Right hindlimb (tissue), 1 donor: ENCODE measurements at places on chromosomes 5 and 9.

GRCh38 chr9:69460012-69460411 is 135.0 kb downstream of the ENTREP1 start:
- DNase-seq = no peak

- no peak for DNase-seq
These were observed 65.1 kb upstream of the KLF4 start for GRCh38 chr9:107554636-107555035.

DNA sequence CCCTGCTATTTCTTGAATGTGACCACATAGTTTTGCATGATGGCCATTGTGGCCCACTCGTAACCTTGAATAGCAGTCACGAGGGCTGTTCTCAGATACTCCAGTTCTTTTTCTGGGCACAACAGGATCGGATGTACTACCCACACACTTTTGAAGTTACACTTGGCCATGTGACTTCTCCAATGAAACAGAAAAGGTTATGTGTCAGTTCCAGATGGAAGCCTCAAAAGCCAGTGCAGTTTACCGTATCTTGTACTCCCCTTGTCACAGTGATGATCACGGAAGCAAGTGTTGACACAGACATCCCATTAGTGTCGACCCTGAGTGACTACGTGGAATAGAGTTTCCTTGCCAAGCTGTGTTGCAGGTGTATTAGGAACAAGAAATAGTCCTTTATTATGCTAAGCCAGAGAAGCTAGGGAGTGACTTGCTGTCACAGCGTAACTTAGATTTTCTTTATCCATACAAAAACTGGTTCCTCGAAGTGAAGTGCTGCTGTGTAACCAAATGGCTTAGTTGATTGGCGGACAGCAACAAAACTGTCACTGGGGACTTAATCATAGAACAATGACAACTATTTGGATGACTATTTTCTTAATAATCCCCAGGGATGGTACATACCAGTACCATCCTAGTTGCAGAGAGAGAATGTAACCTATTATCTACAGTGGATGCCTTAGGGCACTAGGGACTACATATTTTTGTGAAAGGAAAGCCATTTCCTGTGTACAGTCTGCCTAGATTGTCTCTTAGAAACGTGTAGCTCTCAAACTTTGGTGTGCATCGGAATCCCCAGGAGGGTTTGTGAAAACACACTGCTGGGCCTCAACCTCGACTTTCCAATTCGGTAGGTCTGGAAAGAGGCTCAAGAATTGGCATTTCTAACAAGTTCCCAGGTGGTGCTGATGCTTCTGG is 90.1 kb upstream of the DMRT1 start:
- no peak for DNase-seq

GRCh38 chr5:53642061-53642460 is 81.6 kb downstream of the NDUFS4 start:
- DNase-seq = no peak

- DNase-seq = no peak
These were observed 112.9 kb downstream of the DAB2IP start for GRCh38 chr9:121764371-121764730.

DNA sequence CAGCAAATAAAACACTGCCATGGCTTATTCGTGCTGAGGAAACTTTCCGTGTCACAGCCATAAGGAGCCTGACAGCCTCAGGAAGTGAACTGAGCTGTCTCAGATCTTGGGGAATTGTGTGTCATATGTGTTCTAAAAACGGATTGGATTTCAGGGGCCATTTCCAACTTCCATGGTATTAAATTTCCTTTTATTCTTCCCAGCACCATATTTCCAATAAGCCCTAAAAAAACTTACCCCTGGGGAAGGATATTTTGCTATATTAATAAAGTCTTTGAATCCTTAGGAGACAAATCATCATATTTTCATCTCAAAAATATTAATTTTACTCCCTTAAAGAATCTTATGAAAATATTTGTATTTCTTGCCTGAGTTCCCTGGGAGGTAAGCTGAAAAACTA is 93.9 kb downstream of the LHFPL2 start:
- no peak for DNase-seq

DNA sequence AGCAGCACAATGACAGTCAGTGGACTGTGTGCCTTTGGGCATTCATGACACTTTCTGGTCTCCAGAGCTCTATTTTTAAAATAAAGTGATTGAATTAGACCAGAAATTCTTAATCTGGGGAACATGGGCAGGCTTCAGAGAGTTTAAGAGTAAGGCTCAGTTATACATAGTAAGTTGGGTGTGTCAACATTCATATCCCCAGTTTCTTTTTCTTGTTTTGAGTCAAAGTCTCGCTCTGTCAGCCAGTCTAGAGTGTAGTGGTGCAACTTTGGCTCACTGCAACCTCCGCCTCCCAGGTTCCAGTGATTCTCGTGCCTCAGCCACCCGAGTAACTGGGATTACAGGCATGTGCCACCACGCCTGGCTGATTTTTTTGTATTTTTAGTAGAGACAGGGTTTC is 13.7 kb upstream of the KIF4B start:
- DNase-seq = no peak

- DNase-seq = no peak
These were observed 136.0 kb upstream of the NREP start for GRCh38 chr5:111892949-111893348.

- DNase-seq = no peak
These were observed 72.3 kb upstream of the RAD23B start for GRCh38 chr9:107210775-107211174.

DNA sequence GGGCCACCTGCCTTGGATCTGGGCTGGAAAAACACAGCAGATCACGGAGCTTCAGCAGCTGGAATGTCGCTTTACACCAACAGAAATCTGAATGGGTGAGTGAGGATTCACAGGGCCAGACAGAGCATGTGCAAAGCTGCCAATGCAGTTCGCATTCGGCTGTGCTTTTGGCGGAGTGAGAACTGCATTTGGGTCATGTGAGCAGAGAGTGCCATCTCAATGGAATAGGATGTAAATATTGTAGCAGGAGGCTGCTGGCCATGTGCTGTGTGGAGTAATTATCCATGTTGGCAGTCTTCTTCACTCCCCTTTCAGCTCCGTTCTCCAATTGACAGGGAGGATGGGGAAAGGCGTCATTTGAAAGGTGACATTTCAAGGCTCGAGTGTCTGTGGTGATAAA is at the start of gene ANKRD55:
TSS of gene ANKRD55 (minus strand) at position 101 of the 400 bp plus-strand sequence. CDS start 417 bp downstream, outside the sequence.
- DNase-seq = peak; percentile 39

DNA sequence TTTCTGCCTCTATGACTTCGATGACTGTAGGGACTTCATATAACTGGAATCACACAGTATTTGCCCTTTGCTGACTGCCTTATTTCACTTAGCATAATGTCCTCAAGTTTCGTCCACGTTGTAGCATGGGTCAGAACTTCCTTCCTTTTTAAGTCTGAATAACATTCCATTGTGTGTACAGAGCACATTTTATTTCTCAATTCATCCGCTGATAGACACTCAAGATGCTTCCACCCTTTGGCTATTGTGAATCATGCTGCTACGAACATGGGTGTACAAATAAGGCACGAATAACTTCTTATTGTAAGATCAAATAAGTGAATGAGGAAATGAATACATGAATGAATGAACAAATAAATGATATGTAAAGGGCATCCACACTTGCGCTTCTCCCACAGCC is 13.0 kb downstream of the BARX1 start:
- no peak for DNase-seq

DNA sequence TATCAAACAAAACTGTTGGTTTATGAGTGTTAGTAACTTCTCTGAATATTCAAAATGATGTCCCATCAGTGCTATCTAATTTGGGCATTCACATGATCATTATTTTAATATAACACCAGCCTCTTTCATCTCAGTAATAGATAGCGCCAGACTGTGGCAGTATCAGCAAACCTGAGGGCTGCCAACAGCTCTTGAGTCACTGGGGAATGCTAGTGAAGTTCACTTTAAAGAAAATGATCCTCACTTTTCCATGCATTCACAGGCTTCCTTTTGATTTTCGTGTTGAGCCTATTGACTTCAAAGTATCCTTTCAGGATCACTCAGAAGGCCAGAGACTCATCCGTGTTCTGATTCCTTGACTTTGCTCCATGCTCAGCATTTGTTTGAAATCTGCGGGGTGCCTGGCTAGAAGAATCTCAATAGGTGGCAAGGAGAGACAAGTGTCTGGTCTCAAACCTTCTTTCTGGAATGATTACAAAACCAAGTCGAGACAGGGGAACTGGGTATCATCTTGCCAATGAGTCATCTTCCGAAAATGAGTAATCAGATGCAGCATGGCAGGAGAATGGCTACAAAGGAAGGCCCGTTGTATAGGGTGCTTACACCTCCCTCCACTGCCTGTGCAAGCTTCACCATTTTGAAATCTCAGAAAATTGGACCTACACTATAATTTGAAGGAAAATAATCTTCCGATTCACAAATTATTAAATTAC is 509.1 kb downstream of the RASEF start:
- no peak for DNase-seq

GRCh38 chr9:130892477-130893304 is 3.9 kb downstream of the QRFP start:
- no peak for DNase-seq

DNA sequence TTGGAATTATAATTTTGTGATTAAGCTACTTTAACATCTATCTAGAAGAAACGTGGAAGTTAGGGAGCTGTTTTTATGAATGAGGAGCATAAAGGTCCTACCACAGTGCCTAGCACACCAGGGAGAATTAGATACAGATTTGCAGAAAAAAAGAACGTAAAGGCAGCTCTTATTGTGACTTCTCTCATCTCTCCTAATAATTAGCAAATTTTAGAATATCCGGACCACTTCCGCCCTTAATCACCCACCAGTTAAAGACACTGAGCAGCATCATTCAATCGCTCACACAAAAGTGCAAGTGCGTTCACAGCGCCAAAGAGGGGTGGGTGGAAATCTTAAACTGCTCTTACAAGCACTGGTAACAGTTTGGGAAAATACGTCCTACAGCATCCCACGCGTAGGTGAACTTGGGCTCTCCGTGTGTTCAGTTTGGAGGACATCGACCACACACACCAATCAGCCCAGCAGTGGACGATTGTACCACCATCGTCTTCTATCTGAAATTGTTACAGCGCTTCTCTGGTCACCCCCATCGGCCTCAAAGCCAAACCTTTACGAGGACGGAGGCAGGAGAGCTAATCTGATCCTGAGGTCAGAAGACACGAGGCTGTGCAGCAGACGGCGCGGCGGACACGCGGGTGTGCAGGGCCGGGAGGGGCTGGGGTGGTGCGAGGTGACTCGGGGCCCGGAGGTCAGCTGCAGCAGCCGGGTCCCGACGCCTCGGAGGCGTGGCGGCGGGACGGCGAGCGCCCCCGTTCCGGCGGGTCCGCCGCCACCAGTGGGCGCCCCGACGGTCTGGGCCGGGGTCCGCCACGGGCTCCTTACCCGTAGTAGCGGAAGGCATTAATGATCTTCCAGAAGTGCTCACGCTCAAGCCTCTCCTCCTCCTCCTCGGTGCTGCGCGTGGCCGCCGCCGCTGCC is 646 bp downstream of the CARNMT1 start:
- DNase-seq = peak; percentile 77

DNA sequence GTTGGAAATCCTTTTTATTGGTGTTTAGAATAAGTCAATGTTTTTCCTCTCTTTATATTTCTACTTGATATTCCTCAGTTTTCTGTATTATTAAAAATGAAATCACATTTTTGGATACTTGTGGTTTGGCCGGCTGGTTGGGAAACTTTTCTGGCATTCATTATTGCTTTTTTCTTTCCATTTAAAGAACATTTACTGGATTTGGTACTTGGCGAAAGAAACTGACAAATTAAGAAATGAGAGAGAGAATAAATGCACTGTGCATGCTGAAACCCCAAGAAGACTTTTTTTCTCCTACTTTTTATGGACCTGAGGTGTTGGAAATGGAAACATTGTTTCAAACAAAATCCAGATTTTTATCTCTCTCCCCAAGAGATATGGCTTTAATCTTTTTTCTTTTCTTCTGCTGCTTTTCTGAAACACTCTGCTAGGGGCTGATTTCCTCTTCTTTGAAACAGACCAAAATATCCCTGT is 128.4 kb downstream of the SNX18 start:
- DNase-seq = no peak

- no peak for DNase-seq
These were observed 163.6 kb downstream of the SREK1 start for GRCh38 chr5:66307647-66308241.

- DNase-seq = no peak
These were observed 139.4 kb upstream of the IL12B start for GRCh38 chr5:159469496-159470372.

DNA sequence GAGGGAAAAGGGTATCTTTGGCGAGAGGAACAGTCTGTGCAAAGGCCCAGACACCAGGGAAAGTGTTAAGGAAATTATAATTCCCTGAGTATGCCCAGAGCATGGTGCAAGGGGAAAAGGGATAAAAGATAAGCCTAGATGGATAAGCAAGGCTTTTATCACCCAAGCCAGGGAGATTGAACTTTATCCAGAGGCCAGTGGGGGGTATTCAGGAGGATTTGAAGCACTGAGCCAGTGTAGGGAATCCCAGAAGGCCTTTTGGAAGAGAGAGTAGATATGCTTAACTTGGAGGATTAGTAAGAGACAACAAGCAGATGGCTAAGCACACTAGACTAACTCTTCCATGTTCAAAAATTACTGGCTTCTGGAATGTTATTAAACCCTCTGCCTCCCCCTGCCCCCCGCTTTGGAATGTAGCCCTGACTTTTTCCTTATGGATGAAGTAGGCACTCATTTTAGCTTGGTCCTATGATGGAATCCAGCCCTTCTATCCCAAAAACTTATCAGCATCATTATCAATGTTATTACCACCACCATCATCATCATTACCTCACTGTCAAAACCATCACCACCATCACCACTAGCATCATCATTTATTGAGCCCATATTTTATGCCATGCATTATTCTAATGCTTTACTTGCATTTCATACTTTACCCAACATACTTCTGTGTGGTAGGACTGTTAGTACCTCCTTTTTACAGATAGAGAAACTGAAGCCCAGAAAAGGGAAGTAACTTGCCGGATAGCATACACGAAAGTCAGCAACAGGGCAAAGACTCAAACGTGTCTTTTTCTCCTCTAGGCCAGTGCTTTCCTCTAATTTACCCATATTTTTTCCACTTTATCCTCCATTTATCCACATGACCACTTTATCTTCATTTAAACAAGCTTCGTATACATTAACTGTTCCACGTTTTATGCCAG is 237.0 kb downstream of the PAPPA start:
- no peak for DNase-seq

GRCh38 chr5:89421035-89421434 is 538.1 kb upstream of the MEF2C start:
- no peak for DNase-seq

- no peak for DNase-seq
These were observed 1.7 kb downstream of the F2RL1 start for GRCh38 chr5:76820526-76820890.

GRCh38 chr5:132782101-132782500 is 5.1 kb upstream of the SEPTIN8 start:
- DNase-seq = no peak

GRCh38 chr5:52283221-52283620 is 504.5 kb upstream of the ITGA1 start:
- no peak for DNase-seq

GRCh38 chr5:129718471-129719090 is 29.3 kb upstream of the MINAR2 start:
- no peak for DNase-seq

DNA sequence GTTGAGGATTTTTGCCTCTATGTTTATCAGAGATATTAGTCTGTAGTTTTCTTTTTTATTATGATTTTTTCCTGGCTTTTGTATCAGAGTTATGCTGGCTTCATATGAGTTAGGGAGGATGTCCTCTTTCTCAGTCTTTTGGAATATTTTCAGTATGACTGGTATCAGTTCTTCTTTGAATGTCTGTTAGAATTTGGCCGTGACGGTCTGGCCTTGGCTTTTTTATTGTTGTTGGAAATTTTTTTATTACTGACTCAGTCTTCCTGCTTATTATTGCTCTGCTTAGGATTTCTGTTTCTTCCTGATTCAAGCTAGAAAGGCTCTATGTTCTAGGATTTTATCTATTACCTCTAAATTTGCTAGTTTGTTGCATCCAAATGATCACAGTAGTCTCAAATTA is 421.9 kb downstream of the CDH10 start:
- no peak for DNase-seq
